ENCODE measurements at places on chromosomes 11 and 22. TPM values are rescaled to one million over a fixed set of nuclear protein-coding genes. Genes with fewer than 3 reads are reported as not detected.

The FGF3 gene
- total RNA-seq: not detected

The CD3E gene
- total RNA-seq: 1.0 TPM

The C11orf68 gene
- 57.6 TPM for total RNA-seq

The GPR83 gene
- total RNA-seq: 0.37 TPM

The POU2AF2 gene
- total RNA-seq: not detected

The SHANK3 gene
- total RNA-seq: not detected

The TRIM49 gene
- total RNA-seq: not detected

The INPPL1 gene
- 205 TPM for total RNA-seq

The CCDC87 gene
- total RNA-seq: 0.39 TPM

The RNF141 gene
- 48.2 TPM for total RNA-seq

The HBE1 gene
- total RNA-seq: not detected

The KCNJ11 gene
- 2.0 TPM for total RNA-seq

The SLCO2B1 gene
- 1.3 TPM for total RNA-seq

The CHID1 gene
- 62.5 TPM for total RNA-seq

The YPEL4 gene
- total RNA-seq: 1.1 TPM

The EIF3M gene
- 177 TPM for total RNA-seq

The MISFA gene
- 1.2 TPM for total RNA-seq

The GLB1L3 gene
- total RNA-seq: not detected

The RAG1 gene
- total RNA-seq: 0.37 TPM

The FBXO7 gene
- total RNA-seq: 106 TPM

The SLC22A8 gene
- not detected for total RNA-seq

The LINC01488 gene
- not detected for total RNA-seq

The DENND6B gene
- 10.3 TPM for total RNA-seq

The TRIM22 gene
- total RNA-seq: 388 TPM

The PGA5 gene
- not detected for total RNA-seq

The ANO5 gene
- not detected for total RNA-seq
